ENCODE measurements at places on chromosomes 3 and 15.

- DNase-seq, result no peak
Observed at GRCh38 chr3:9091486-9092235, 128.4 kb upstream of the RAD18 start.

GRCh38 chr3:140848666-140849065 is 93.0 kb upstream of the SLC25A36 start:
- no peak for DNase-seq

GRCh38 chr3:177529716-177530335 is 332.5 kb upstream of the TBL1XR1 start:
- DNase-seq, result no peak

GRCh38 chr3:16770021-16770420 is 114.7 kb upstream of the PLCL2 start:
- DNase-seq, result no peak

DNA sequence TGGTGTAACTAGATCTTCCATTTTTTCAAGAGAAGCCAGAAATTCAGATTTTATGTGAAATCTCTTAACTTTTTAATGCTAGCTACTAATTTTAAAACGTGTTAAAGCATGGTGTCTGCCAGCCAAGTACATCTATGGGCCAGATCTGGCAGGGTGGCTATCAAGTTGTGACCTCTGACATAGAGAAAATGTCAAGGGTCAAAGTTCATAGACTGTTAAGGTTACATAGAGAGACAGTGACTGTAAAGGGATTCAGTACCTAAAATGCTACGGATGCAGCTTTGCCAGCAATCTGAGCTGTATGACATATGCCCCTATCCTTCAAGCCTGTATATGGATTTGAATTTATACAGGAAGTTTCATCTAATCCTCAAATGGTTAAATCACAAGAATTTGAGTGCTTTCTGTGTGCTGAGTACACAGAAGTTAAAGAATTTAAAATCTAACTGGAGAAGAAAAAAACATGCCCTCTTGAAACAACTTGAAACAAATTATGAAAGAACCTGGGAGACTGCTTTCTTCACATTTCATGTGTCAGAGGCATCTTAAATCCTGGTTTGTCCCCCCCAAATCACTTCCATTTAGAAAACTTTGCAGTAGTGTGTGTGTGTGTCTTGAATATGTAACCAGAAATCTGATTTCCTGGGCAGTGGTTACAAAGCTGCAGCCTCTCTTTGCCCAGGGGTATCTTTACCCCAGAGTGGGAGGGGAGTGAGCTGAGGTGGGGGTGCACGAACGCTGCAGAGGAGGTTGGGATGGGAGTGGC is 895 bp upstream of the ARHGAP31 start:
- DNase-seq, result no peak

- no peak for DNase-seq
Observed at GRCh38 chr15:95278532-95279245, 1047.3 kb downstream of the MCTP2 start.

- DNase-seq, result no peak
Observed at GRCh38 chr3:54905261-54905888, 22.5 kb downstream of the LRTM1 start.

DNA sequence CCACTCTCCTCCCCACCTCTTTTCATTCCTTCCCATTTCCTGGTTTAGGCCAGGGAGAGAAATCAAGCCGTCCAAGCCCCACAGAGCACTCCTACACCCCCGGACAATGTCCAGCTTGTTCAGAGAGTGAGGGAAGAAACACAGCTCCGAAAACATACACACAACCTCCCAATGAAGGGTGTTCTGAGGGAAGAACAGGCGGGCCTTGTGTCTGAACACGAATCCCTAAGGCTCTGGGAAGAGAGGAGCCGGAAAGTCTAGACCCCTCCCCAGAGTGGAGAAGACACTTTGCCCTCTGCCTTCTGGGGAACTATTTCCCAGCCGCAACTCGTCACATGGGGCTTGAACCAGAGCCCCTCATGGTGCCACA is 30.5 kb downstream of the ACAN start:
- no peak for DNase-seq

DNA sequence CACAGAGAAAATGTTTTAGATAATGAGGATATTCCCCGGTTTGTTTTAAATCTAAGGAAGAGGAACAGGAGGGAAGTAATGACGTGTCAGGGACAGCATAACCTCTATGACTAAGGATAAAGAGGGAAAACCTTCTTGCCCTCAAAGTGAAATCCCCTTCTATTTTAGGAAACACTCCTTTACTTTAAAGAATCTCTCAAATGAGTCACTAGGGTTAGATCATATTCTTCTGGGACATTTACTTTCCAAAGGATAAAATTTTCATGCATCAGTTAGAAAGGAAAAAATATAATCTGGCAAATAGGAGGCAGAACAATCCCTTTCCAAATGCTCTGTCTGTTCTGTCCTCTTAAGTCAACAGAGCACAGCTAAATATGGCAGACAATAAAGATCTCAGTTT is 43.2 kb upstream of the UBE2E2 start:
- DNase-seq, result no peak

DNA sequence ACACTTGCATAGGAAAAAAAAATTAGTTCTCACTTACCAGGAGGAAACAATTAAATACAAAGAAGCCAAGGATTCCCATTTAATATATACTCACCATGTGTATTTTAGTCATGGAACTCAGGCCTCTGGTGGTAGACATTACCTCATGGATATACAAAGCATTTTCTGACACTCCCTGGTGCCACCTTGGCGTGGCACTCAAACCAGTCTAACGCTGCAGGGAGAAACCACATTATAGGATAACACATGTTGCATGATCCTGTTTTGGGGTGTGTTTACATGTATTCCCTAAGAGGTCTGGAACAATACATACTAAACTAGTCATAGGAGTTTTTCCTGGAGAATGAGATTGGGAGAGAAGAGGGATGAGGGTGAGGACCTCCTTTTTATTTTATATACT is 5.9 kb upstream of the RTF1 start:
- no peak for DNase-seq

GRCh38 chr3:64463981-64464380 is 223.8 kb downstream of the ADAMTS9 start:
- DNase-seq, result no peak

GRCh38 chr15:52496175-52496574 is 32.5 kb downstream of the MYO5A start:
- no peak for DNase-seq

DNA sequence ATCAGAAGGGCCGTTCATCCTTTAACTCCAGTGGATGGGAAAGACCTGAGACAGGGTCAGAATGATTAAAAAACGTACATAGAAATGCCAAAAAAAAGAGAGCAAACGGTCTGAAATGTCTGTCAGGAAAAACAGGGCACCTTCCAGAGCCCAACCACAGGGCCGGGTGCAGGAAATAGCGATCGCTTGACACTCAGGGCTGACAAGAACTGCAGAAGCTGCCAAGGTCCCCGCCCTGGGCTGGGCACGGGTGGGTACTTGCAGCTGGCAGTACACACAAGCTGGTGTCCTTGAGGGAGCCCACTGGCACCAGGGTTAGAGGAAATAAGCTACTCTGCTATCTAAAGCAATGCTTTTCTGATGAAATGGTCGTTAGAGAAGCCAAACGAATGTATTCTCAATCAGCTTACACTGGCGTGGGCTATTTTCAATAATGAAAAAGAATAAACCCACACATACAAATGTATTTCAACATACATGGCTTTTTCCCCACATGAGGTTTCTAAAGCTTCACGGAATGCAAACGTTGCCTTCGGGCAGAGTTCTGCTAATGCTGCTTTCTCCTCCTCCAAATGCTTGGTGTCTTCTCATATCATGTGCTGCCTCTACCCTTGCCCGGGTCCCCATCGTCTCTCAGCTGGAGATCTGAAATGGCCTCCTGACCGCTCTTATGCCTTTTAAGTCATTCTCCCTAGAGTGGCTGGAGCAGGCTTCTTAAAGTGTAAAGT is 15.6 kb downstream of the FRMD4B start:
- DNase-seq, result no peak
